Astrocyte of the spinal cord (primary cell): ENCODE measurements at places on chromosomes 3 and 15.

DNA sequence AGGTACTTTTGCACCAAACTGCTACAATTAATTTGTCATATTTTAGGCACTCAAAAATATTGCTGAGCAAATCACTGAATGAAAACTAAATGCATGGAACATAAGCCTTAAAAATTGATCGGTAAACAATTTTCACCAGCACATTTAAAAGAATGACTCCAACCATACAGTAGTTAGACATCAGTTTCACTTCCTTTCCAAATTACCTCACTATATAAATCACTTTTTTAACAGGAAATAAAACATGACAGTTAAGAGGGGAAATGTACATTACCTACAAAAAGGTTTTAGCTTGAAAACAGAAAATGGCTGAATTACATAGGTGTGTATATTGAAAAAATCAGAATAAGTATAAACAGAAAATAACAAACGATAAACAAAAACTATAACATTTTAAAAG lies 108.4 kb downstream of the SERPINI1 start:
- DNase-seq = no peak

GRCh38 chr15:69669446-69669845 lies 216.8 kb downstream of the RPLP1 start:
- DNase-seq = no peak

DNA sequence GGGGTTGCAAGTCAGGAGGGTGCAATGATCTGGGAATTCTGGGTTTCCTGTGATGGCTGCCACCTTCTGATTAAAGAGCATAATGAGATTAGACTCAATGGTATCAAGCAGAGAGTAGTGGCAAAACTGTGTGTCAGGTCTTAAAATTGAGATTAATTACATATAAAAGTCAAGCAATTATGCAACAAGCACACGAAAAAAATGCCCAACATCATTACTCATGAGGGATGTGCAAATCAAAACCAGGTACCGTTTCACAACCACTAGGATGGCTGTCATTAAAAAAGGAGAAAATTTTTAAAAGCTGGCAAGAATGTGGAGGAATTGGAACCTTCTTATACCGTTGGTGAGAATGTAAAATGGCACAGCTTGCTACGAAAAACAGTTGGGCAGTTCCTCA lies 205.0 kb downstream of the OSBPL10 start:
- no peak for DNase-seq

DNA sequence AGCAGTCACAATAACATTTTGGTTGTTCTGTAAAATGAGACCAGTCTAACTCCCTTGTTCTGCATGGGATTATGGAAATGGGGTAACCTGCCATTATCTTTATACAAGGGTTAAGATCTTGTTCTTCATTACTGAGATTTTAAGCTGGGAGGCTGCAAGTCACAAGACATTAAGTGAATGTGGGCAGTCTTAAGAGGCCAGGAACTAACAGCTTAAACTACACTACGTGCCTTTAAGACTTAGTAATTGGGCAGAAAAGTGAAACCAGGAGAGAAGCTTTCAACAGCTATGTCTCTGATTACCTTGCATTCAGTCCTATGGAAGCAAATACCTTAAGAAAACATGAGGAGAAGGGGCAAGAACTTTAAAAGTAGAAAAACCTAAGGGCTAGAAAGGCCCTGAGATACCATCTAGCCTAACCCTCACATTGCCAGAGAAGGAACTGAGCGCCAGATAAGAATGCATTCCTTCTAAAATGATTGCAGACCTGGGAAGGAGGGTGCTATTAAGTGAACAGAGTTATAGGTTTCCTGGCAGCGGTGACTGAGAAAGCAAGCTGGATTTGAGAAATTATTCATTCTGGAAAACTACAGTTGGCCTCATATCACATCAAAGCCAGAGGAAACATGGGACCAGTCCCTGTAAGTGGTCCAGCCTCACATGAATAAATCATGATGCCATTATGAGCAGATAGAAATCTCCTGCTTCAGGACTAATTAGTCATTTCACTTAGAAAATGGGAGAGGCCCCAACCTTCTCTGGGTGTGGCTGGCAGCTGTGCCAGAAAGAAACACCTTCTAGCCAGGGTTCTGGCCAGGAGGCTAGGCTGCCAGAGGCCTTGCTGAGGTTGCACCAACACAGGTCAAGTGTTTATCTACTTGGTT lies 32.9 kb downstream of the DAPK2 start:
- DNase-seq = no peak

DNA sequence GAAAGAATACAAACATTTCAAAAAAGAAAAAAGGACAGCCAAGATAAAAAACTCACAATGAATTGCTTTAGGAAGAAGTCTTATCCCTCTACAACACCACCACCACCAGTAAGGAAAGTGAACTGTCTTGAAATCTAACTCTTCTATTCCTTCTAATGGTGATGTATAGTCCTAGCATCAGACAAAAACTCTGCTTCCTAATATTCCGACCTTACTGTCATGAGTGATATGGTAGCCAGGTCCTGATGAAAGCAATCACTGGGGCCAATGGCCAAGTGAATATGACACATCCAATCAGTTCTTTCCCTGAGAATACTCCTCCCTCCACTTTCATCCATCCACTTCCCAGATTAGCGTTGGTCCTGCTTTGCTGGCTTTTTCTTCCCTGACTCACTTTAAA lies 14.8 kb downstream of the GK5 start:
- peak; percentile 27 for DNase-seq

- no peak for DNase-seq
These were observed 33.5 kb upstream of the USP8 start for GRCh38 chr15:50390554-50391264.

DNA sequence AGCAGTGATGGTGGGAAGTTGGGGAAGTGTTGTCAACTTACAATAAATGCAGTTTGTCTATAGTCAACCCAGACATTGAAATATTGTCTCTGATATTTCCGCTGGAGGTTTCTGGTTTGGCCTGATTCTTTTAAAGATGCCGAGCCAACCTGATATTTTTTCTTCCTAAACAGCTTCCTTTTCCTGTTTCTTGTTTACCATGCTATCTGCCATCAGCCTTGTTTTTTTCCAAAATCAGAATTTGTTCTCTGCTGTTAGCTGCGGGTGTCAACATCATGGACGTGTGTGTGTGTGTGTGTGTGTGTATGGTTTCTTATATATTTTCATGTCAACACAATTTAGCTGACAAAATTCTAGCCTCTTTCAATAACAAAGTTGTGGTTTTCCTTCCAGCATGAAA lies 41.2 kb upstream of the XCR1 start:
- DNase-seq = no peak

DNA sequence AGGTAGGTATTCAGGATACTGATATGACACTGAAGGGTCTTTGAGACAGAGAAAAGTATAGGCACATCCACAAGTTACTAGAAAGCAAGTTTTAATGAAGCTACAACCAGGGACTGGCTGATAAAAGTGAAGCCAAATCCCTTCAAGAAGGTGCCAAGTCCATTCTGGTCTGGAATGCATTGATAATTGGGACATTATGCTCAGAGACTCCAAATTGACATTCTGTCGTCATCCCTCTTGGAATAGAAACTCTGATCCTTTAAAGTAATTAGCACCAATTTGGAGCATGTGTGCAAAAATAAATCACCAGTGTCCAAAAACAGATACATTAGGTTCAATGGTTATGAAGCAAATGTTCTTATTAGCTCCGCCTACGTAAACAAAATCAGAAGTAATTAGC lies 47.3 kb upstream of the BCL6 start:
- DNase-seq = no peak

DNA sequence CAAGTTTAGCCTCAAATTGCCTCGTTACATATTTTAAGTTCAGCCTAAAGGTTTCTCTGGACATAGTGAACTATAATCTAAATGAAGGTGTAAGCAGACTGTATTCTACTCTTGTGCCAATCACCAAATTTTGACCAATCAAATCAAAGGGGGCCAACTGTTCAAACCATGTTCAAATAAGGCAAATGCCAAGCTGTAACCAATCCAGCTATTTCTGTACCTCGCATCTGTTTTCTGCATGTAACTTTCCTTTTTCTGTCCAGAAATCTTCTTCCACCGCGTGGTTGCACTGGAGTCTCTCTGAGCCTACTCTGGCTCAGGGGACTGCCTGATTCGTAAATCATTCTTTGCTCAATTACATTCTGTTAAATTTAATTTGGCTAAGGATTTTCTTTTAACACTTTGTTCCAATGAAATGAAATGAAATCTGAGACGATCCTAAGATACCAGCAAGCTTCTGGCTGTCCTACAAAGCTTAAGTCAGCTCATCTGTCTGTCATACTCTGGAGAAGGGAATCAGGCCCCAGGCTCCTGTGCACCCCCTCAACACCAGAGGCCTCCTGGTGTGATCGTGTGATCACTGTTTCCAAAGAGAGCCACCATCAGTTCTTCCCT lies 53.2 kb upstream of the ZNF148 start:
- no peak for DNase-seq

GRCh38 chr15:82648257-82649103 lies 1.3 kb upstream of the CPEB1 start:
- no peak for DNase-seq

DNA sequence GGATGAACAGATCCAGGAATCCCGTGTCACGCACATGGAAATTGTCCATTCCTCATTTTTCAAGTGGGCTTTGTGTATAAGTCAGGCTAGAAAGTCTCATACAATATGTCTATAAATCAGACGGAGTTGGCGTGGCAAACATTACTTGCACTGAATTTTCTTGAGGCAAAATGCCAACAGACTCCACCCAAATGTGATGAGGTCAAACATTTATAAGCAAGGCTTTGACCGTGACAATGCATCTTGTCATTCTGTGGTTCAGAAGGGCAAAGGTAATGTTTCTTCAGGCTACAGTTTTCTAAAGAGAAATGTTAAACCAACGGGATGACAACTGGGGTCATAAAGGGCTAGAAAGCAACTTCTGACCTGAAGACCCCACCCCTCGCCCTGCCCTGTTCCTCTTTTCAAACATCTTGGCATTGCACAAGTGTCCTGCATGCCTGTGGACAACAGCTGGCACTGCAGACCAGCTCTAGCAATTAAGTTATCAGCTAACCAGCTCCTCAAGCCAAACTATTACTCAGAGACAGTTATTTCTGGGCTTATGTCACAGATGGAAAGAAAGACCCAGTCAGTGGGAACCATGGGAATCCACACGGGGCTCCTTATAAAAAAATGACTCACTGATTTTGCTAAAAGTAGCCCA lies 36.5 kb upstream of the SPTBN5 start:
- DNase-seq = peak; percentile 95

GRCh38 chr3:123157598-123158287 lies 44.0 kb upstream of the SEC22A start:
- DNase-seq = no peak

- DNase-seq = no peak
These were observed 111.2 kb downstream of the IL12A start for GRCh38 chr3:160099834-160100233.

GRCh38 chr3:160707187-160707794 lies 30.3 kb downstream of the ARL14 start:
- DNase-seq = peak; percentile 58

GRCh38 chr3:112811131-112811884 lies 35.4 kb downstream of the CD200R1L start:
- DNase-seq = peak; percentile 90

- DNase-seq = no peak
These were observed 55.2 kb upstream of the OCA2 start for GRCh38 chr15:28154283-28154682.

DNA sequence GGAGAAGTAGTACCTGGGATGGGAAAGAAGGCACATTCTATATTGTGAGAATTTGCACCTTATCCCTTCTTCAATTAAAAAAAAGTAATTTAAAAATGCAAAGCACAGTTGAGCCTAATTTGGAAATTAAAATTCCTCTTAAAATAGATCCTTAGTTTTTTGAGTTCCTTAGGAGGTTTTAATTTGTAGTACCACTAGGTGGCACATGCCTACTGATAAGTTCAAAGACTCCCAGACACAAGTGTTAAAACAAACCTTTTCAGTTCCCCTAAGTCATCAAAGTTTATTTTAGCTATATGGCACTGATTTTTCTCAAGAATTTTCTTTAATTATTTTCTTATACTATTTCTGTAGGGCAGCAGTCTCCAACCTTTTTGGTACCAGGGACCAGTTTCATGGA lies 127.6 kb upstream of the AZI2 start:
- peak; percentile 64 for DNase-seq

DNA sequence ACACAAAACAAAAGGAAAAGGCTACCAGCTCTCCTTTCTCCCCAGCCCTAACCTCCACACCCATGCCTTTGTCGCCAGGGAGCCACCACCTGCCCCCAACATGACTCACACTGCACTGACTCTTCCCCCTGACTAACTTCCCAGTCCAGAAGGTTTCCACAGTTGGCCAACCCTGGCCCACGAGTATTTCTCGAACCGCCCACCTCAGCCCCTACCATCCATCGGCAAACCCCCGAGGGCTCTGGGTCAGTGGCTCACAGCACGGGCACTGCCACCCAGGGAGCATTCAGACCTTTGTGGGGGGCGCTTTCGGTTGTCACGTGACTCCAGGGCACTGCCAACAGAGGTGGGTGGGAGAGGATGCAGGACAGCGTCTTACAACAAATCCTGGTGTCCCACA lies 152.3 kb downstream of the LRRC28 start:
- no peak for DNase-seq

- no peak for DNase-seq
These were observed 45.9 kb downstream of the NIPA2 start for GRCh38 chr15:22884344-22884743.

DNA sequence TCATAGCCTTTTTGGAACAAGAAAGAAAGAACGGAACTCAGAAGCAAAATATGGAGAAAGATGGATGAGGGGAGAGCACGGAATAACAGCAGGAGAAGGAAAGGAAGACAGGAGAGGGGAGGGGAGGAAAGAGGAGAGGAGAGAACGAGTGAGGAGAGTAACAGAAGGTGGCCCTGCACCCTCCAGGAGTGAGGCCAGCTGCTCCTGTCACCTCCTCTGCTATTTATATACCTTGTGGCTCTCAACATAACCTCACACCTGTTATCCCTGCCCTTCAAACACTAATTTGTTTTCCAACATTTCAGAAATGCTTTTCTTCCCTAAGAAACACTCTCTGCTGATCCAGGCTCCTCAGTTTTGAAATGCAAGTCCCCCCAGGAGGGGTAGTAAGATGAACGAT lies 53.4 kb upstream of the ATP2B2 start:
- DNase-seq = no peak

DNA sequence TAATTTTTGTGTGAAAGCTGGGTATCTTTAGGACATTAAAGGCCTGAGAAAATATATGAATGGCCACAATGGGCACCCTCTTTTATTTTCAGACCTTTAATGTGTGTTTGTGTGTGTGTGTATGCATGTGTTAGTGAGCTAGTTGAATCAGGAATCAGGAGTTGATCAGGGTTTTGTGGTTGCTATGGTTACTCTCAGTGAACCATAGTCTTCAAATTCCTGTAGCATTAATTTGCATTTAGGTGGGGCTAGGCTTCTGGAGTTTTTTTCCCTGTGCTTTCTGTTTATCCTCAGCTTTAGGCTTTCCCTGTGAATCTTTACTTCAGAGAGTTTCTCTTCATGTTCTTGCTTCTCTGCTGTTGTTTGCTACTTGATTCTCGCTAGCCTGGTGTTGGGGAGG lies 122.0 kb upstream of the ONECUT1 start:
- DNase-seq = no peak

DNA sequence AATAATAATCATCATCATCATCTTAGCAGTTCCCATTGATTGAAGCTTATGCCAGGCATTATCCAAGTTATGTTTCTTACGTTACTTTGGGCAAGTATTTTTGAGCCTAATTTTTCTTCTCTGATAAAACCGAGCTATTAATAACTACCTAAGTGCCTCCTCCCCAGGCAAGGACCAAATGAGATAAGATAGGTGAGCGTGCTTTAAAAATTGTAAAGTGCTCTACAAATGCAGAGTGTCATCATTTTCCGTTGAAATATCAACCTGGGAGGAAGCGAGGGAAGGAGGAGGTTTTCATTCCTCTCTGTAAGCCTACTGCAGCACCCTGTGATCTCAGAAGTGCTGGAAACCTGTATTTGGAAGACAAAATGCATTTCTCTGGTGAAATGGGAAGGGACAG lies 96.7 kb upstream of the MITF start:
- no peak for DNase-seq
